CD4-positive, alpha-beta T cell treated with Interleukin-6 at 100 ng/mL for 8 hours (primary cell): ENCODE measurements at places on chromosomes 12 and 14.

DNA sequence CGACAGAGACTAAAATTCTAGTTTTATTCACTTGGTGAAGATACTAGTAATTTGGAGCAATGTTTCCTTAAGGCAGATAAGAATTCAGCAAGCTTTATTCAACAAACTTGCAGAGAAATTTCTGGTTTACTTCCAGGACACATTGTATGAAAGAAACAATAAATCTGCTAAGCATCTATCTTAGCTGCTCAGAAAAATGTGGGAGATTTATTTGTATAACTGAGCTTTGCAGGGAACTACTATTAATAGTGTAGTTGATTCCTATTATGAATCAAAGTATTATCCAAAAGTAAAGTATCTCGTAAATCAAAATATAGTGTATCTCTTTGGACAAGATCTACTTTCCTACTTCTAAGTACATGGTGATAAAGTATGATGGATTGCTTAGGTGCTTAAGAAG is 239.4 kb upstream of the TMTC1 start:
- no peak for DNase-seq

- no peak for DNase-seq
Observed at GRCh38 chr14:58815794-58816193, 178.0 kb downstream of the DACT1 start.

DNA sequence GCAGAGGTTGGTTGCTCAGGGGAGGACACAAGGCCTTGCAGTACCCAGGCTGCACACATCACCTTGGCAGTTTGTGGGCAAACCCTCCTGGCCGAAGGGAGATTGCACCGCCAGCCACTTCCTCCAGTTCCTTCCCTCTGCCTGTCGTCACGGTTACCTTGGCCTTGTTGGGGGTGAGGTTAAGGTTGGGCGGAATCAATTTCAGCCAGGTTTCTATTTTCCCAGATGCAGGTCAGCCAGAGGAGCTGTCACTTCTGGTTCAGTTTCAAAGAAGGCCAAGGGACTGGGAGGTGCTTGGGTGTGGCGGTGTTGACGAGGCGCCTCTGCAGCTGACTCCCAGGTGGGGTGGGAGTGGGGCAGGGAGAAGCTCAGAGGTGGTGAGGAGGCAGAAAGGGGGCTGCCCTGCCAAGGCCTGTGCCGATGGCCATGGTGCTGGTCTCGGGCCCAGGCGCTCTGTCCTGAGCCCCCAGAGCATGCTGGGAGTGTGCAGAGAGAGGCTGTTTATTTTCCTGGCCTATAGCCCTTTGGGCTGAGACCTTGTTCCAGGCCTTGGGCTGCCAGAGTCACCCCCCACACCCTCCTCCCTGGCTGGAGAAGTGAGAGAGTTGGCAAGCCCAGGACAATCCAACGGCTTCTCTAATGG is 31.4 kb downstream of the JDP2 start:
- DNase-seq = no peak

GRCh38 chr14:70422538-70422937 is 5.6 kb upstream of the SYNJ2BP start:
- DNase-seq = no peak

DNA sequence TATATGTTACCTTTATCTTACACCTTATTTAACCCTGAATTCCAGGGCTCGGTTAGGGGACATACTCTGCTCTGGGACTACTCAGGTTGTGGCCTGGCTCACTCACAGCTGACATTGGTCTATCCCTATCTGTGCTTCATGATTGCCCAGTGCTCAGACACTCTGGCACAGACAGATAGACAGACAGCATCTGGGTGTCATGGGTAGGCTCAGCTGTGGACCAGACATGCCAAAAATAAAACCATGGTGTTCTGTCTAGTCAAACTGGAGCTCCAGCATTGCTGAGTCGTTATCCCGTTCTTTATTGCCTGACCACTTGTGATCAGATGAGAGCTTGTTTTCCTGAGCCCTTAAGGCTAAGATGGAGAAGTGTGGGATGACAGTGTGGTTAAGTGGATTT is 29.0 kb downstream of the FBXW8 start:
- no peak for DNase-seq

GRCh38 chr12:109944561-109945359 is 44.7 kb downstream of the TCHP start:
- no peak for DNase-seq

DNA sequence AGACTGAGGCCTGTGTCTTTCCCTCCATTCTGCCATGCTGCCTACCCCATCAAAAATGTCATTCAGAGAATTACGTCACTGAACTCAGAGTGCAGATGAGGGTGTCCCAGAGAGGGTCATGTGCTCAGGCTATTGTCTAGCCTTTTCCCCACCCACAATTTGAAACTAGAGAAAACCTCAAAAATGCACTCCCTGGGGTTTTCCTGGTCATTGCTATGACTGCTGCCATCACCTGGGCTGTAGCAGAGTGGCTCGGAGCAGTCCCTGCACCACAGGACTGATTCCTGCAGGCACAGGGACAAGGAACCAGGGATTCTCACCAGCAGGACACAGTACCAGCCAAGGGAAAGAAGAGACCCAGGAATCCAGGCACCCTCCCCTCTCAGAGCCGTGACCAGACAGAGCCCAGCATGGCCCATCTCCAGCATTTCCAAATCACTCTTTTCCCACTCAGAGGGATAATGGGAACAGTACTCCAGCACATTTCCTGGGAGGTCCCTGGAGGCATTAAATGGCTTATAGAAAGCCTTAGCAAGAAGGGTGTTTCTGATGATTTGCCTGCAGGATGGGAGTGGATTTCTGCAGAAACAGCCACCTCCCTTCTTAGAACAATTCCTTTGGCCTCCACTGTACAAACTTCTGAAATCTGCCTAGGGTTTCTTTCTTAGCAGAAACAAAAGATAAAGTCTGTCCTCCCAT is 45.9 kb downstream of the VWF start:
- no peak for DNase-seq

DNA sequence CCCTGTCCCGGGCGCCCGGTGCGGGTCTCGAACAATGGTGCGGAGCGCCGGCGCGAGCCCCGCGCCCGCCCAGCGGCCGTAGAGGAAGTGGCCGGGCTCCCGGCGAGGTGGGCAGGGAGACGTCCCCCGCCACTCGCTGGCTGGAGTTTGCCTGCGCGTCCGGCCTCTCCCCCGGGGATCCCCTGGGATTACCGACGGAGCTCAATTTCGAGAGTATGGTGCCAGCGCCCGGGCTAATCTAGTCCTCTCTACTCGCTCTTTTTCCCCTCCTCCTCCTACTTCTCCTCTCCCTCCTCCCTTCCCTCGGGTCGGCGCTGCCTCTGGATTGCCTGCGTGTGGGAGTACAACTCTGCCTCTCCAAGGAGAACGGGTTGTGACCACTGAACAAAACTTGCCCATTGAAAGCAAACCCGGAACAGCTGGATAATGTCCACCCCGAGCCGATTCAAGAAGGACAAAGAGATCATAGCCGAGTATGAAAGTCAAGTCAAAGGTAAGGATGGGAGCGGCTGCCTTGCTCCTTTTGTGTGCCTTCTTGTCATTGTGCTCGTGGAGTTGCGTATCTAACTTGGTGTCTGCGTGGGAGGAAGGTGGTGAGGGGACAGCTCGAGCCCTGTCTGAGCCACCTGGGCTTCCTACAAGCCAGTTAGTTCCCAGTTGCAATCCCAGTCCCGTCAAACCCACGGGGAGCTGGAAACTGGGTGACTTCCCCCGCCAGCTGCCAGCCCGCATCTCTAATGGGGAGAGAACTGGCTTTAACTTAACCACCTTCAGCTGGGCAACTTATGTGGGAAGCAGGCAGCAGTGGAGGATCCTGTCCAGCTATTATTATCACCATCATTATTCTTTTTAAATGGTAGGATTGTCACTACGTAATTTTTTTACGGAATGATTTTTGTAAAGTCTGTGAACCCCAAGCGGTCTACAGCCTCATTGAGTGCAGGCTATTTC is at the start of gene SRGAP1:
Gene SRGAP1, plus strand, starts transcription at position 310 of the 951 bp plus-strand sequence. Its CDS starts 117 bp downstream, at position 427.
- DNase-seq = no peak

- DNase-seq = no peak
Observed at GRCh38 chr14:41986700-41987099, 380.0 kb downstream of the LRFN5 start.

GRCh38 chr14:68558096-68558495 is 234.8 kb downstream of the ZFP36L1 start:
- no peak for DNase-seq

- no peak for DNase-seq
Observed at GRCh38 chr12:102201436-102202061, 3.9 kb upstream of the PMCH start.

DNA sequence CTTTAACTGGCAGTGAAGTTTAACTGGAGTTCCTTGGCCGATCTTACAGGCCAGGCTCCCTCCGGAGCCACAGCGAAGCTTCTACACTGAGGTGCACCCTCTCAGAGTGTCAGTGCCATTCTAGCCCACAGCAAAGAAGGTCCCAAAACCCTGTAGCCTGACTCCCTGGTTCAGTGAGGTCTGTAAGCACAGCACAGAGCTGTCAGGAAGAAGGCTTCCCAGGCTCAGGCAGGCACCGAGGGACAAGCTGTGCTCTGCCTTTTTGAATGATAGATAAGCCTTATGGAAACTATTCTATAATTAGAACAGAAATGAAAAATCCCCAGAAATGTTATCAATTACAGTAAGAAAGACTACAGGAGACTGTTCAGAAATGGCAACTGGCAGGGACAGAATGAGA is 40.2 kb downstream of the MOK start:
- no peak for DNase-seq

GRCh38 chr12:46401662-46402061 is 29.1 kb upstream of the SLC38A2 start:
- DNase-seq = no peak

DNA sequence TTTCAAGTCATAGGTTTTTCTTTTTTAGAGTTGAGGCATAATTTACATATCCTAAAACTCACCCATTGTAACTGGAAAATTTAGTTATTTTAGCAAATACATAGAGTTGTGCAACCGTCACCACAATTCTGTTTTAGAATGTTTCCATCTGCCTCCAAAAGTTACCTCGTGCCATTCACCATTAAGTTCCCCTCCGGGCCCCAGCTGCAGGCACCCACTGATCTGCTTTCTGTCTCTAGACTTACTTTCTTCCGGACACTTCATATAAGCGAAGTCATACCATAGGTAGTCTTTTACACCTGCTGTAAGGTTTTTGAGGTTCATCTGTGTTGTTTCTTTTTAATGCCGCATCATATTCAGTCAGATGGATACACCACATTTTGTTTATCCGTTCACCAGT is 28.7 kb downstream of the PPP2R5C start:
- no peak for DNase-seq

- DNase-seq = no peak
Observed at GRCh38 chr14:68501614-68502052, 291.2 kb downstream of the ZFP36L1 start.

- DNase-seq = no peak
Observed at GRCh38 chr12:121678305-121678704, 8.9 kb upstream of the MORN3 start.

DNA sequence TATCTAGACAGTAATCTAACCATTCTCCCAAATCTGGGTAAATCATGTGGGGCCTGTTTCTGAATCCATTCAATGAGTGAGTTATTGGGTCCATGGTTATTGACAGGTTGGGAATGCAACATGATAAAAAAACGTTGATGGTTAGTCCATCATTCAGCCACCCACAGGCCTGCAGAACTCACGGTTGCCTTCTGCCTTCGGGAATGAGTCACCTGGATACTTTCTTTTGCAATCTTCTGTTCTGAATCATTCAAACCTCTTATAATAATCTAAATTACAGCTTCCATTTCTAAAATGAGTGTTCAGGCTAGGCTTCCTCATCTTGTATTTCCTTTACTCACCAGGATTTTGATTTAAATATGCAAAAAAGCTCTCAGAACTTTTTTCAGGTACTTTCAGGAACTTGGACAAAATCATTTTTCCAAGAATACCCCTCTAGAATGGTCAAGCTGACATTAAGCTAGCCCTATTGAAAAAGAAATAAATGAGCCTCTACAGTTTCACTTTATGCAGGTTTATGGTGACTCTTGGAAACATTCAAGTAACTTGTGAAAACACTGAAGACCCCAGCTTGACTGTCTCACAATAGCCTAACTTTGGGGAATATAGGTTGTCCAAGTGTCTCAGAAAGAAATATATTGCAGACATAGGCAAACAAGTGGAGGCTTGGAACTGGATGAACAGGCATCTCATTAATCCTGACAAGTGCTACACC is 94.4 kb downstream of the KCNK10 start:
- DNase-seq = no peak

DNA sequence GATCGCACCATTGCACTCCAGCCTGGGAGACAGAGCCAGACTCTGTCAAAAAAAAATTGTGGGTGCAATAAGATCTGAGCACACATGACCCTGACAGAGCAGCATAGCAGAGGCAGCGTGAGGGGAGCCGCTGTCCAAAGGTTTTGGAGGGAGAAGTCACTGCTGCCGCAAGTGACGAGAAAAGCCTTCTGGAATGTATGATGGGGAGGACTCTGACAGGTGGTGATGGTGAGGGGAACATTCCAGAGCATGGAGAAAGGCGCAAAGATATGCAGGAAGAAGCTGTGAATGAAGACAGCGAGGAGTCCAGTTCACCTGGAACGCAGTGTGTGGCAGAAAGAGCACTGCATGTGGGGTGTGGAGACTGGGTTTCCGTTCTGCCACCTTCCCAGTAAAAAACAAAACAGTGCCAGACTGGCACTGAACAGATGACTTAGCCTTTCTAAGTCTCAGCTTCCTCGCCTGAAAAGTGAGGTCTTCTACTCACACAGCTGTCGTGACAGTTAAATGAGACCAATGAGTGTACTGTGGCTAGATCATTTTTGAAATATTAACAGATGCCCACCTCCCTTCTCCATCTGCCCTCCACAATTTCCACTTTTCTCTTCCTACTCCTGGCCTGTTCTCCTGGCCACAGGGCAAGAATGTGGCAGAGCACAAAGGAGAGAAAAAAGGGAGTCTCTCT is 53.4 kb upstream of the PTHLH start:
- no peak for DNase-seq

DNA sequence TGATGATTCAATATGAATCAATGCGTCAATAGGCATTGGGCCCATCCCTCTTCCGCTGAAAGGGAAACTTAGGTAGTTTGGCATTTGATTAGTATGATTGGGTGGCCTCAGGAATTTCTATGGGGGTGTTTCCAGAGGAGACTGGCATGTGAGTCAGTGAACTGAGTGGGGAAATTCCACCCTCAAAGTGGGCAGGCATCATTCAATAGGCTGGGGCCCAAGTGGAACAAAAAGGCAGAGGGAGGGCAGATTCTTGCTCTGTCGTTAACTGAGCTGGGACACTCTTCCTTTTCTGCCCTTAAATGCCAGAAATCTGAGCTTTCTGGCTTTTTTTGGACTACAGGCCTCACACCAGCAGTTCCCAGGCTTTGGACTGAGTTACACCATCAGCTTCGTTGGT is 373.5 kb downstream of the RPS29 start:
- DNase-seq = no peak
